ENCODE measurements at places on chromosomes 4 and X. TPM values are rescaled to one million over a fixed set of nuclear protein-coding genes. Genes with fewer than 3 reads are reported as not detected.

The TCP11X2 gene
- not detected for total RNA-seq

DNA sequence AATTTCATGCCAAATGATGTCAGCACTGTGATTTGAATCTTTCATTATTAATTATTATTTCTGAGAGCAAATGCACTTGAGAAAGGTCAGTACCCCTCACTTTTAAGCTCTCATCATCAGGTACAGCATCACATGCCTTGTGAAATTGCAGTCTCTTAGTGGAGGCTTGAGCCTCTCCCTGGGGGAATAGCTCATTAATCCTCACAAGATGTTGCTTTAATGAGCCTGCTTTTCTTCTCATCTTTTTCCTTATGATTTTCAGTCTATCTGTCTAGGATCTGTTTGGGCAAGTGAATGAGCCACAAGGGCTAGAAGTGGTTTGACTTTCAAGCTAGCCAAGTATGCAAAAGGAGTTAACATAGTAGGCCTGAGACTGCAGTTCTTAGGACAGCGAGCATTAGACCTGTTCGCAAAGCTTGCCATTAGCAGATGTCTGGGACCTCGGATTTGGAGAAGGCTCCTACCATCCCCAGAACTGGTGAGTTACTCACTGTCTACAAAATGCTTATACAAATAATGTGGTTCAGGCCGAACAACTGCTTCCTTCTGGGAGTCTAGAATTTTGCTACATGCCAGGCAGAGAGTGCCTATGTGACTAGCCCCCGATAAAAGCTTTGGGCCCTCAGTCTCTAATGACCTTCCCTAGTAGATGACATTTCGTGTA lies 174.5 kb downstream of the IL15 start:
- no peaks in the 10 kb centered on the region for H3K36me3 ChIP-seq
- DNase-seq: no peak
- no peak overlapping the region for H3K27ac ChIP-seq
- H3K4me1 ChIP-seq: no peaks in the 10 kb centered on the region
- H3K27me3 ChIP-seq: no peaks in the 10 kb centered on the region

The SASH3 gene
- 166 TPM for total RNA-seq

The SORCS2 gene
- 0.07 TPM for total RNA-seq

The SRPX gene
- total RNA-seq: not detected

DNA sequence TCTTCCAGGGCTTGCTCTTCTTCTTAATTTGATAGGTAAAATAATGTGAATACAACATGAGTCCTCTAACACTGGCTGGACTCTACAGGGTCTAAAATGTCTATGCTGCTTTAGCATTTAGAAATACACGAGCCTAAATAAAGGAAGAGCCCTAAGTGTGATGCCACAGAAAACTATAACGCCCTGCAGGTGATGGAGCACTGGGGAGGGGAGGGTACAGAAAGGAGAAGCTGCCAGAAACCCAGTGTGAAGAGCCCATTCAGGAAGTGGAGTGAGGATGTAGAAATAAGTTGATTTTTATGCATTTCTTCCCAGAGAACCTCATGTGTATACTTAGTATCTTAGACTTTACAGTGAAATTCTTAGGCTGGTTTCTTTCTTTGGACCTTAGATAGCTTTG lies 83.4 kb downstream of the TNIP2 start:
- H3K36me3 ChIP-seq: peaks cover 34% of the 10 kb centered on the region
- H3K27ac ChIP-seq: peak overlapping the region; percentile 31
- DNase-seq: no peak
- H3K27me3 ChIP-seq: no peaks in the 10 kb centered on the region

DNA sequence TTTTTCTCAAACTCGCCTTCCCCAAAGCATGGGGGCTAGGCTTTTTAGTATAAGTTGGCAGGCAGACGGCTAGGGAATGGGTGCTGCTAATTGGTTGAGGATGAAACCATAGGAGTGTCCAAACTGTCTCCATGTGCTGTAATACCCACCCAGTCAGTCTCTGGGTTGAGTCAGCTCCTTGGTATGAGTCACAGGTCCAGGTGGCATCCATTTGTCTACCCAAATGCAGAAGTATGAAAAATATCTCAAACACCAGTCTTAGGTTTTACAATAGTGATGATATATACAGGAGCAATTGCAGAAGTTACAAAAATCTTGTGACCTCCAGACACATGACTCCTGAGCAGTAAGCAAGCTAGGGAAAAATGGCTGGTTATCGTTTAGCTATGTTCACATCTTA lies 27.4 kb upstream of the CCSER1 start:
- H3K36me3 ChIP-seq: no peaks in the 10 kb centered on the region
- H3K27ac ChIP-seq: no peak overlapping the region
- no peaks in the 10 kb centered on the region for H3K4me1 ChIP-seq
- no peak for DNase-seq
- H3K27me3 ChIP-seq: peaks cover 8% of the 10 kb centered on the region

DNA sequence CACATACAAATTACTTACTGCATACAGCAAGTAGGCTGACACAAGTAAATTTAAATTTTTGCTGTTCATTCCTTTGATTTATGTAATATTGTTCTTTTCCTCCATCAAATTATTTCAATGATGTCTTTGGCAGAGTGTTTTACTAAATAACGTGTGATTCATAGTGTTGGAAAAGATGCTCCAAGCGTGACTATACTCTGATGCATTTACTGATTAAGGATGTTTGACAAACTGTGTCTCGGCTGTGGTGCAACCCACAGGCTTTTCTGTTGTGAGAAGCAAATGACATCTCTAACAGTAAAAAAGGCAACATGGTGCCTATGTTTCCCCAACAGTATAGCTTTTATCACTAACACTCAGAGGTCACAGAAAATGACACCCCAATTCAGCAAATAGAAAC lies 540.9 kb downstream of the PPP4R3C start:
- H3K4me3 ChIP-seq: no peak overlapping the region
- no peak overlapping the region for H3K27ac ChIP-seq

- no peaks in the 10 kb centered on the region for H3K4me1 ChIP-seq
- no peak for DNase-seq
- H3K36me3 ChIP-seq: peaks cover 2% of the 10 kb centered on the region
Measured at GRCh38 chrX:8147226-8147625, 23.8 kb downstream of the VCX2 start.

The PCDH11X gene
- total RNA-seq: not detected

GRCh38 chr4:4658052-4658451 lies 116.2 kb upstream of the STX18 start:
- no peak overlapping the region for H3K4me3 ChIP-seq
- no peak for DNase-seq
- no peaks in the 10 kb centered on the region for H3K4me1 ChIP-seq
- H3K27ac ChIP-seq: no peak overlapping the region
- no peaks in the 10 kb centered on the region for H3K27me3 ChIP-seq
